DMS79 treated with DMSO at 0.1 percent for 48 hours (cell line): ENCODE measurements at places on chromosomes 2 and 18.

GRCh38 chr2:190819840-190820301 is 60.8 kb upstream of the GLS start:
- no peak for DNase-seq

GRCh38 chr2:1664698-1665097 is 79.6 kb downstream of the PXDN start:
- DNase-seq = no peak

GRCh38 chr2:182817558-182817957 is 48.9 kb downstream of the FRZB start:
- DNase-seq = no peak

DNA sequence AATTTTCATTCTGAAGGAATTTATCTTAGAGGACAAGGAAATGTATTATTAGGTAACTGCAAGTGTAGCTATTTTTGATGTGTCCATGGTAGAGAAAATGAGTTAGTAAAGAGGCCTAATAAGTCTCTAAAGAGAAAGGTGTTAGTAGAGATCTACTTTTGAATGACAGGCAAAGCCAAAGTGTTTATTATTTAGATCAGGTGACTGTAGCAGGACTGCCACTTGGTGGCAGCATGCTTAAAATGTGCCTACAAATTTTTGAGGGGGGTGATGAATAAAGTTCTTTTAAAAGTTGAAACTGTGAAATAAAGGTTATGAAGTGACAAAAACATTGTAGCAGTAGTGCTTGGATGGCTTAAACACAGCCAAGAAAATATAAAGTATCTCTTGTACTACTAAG is 421.5 kb upstream of the MEIS1 start:
- no peak for DNase-seq

GRCh38 chr2:183709829-183710228 is 585.6 kb downstream of the NUP35 start:
- DNase-seq = no peak

DNA sequence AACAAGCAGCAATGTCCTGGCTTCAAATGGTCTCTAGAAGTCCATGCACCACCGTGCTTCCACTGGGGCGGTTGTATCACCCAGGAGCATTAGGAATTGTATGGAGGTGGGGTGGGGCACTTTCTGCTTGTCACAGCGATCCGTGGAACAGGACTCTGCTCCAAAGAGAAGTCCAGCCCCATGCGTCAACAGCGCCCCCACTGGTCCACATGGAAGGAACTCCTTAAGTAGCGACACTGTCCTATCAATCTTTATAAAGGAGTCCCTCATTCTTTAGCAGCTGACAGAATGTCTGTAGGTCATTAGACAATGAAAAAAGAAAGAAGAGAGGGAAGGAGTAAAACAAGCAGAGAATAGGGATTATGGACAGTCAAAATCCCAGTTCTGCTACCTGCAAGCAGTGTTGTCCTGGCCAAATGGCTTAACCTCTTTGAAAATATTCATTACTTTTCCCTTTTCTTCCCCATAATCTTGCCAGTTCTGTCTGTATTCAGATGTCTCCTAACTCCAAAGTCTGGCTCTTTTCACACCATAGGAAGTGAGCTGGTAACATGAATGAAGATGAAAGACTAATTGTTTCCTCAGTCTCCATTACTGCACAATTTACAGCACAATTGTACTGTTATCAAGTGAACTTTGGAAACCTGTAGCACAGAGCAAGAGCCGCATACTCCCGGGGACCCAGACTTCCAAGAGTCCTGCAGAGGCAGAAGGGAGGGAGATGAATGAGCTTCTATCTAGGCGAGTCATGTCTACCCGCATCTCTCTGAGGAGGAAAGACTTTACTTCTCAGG is 9.9 kb downstream of the NFE2L2 start:
- no peak for DNase-seq

- no peak for DNase-seq
Measured at GRCh38 chr2:127638361-127639110, 7.4 kb upstream of the GPR17 start.

DNA sequence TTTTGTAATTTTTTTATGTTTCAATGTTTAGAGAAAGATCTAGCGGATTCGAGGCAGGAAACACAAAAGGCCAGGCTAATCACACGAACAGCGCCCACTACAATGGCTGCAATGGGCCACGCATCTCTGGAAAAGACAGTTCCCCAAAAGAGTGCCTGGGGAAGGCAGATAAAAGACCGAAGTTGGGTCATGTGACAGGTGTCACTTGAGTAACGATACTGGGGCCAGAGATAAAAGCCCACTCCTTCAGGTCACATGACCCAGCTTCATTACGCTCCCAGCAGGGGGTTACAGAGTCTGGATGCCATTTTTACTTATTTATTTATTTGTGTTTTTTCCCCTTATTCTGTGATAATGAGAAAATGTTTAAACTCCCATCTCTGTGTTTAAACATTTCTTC is 95.4 kb downstream of the CDK15 start:
- no peak for DNase-seq

- no peak for DNase-seq
Measured at GRCh38 chr18:5974696-5975095, 79.4 kb upstream of the TMEM200C start.

GRCh38 chr2:57842531-57842930 is 204.1 kb upstream of the VRK2 start:
- DNase-seq = no peak

GRCh38 chr2:191385416-191386160 is 140.4 kb downstream of the MYO1B start:
- DNase-seq = no peak

GRCh38 chr2:108536133-108536780 is 2.0 kb downstream of the LIMS1 start:
- DNase-seq = no peak

DNA sequence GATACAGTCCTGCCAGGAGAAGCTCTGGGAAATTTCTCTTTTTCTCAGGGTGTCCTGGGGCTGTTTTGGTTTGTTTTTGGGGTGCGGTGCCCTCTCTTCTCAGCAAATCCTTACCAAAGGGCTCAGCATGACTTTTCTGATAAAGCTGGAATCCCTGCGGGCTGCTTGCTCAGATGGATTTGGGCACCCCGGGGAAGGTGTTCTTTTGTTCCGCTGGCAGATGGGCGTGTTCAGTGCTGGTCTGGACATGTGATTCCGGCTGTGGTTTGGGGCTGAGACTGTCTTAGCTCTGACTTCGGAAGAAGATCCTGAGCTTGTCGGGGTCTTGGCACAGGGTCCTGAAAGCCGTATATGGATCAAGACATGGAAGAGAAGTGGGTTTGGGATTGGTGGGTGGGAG is 134.2 kb upstream of the SPRED2 start:
- no peak for DNase-seq

- no peak for DNase-seq
Measured at GRCh38 chr18:40380686-40381439, 1574.2 kb upstream of the PIK3C3 start.

GRCh38 chr18:12857215-12857905 is 26.7 kb downstream of the PTPN2 start:
- DNase-seq = peak; percentile 19

GRCh38 chr2:203645831-203646230 is 60.6 kb upstream of the CD28 start:
- DNase-seq = no peak

GRCh38 chr18:6203791-6204190 is 210.9 kb downstream of the L3MBTL4 start:
- peak; percentile 60 for DNase-seq

DNA sequence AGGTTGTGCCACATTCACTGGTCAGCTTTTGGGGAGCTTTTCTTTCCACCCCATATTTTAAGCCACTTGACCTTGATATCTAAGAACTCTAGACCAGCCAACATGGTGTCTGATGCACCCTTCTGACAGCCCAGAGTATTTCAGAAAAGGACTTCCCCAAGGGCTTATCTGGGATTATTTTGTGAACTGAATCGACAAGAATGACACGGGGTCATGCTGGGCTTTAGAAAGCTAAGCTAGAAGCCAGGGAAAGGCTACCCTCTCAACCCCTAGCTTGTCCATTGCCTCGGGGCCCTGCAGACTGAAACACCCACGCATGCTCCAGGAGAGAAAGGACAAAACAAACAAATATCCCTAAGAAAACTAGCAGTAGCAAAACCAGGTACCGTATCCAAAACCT is 16.0 kb downstream of the SLC4A5 start:
- DNase-seq = no peak

DNA sequence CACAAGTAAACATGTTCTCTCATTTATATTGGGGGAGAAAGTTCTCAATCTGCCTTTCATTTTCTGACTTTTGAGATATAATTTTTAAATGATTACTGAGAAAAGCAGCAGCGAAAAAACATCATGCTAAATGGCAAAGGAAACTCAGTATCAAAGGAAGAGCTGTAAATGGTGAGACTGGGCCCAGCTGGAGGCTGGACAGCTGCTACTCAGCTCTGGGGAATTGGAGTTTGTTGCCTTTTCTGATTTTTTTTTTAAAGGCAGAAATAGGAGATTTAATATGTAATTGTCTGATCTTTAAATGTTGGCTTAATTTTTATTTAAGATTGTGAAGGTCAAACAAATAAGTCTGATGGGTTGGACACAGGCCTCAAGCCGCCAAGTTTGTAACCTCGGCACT is 137.1 kb upstream of the TACR1 start:
- no peak for DNase-seq

- peak; percentile 38 for DNase-seq
Measured at GRCh38 chr2:161134547-161135518, 25.4 kb upstream of the TANK start.

DNA sequence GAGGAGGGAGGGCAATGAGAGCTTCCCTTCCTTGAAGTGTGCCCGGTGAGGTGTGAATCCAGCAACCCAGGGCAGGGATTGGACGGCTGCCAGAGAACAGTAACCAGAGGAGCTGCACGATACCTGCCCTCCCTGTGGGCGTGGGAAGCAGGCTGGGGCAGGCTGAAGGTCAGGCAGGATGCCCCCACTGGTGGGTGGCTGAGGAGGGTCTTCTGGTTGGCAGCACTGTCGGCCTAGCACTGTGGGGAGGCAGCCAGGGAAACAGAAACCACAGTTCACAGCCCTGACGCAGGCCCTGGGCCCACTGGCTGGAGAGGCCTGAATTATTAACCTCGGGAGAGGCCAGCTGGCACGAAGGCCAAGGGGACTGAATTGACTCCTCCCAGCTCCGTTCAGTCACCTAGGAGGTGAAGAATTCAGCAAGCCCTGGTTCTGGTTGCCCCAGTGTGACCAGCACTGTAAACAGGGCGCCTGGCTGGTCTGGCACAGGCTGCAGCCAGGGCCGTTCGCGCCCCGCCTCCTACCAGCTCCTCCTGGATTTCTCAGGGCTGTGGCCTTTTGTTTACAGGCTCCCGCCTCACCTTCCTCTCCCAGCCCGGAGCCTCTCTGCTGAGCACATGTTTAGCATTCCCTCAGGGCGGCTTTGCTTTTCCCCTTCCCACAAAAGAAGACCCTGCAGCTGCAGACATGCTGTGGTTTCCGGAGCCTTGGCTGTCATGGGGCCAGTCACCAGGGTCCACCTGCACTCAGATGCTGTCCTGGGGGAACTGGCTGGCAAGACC is 97.8 kb downstream of the B3GNT2 start:
- peak; percentile 91 for DNase-seq

- DNase-seq = no peak
Measured at GRCh38 chr2:170937709-170938379, 8.8 kb downstream of the GORASP2 start.

- peak; percentile 16 for DNase-seq
Measured at GRCh38 chr2:217162533-217162932, 302.7 kb upstream of the TNP1 start.

GRCh38 chr2:72998234-72998651 is 73.3 kb downstream of the SFXN5 start:
- DNase-seq = no peak

- peak; percentile 79 for DNase-seq
Measured at GRCh38 chr2:156436497-156437085, 412 bp downstream of the GPD2 start.

- no peak for DNase-seq
Measured at GRCh38 chr2:237962432-237963084, 4.3 kb upstream of the UBE2F start.

DNA sequence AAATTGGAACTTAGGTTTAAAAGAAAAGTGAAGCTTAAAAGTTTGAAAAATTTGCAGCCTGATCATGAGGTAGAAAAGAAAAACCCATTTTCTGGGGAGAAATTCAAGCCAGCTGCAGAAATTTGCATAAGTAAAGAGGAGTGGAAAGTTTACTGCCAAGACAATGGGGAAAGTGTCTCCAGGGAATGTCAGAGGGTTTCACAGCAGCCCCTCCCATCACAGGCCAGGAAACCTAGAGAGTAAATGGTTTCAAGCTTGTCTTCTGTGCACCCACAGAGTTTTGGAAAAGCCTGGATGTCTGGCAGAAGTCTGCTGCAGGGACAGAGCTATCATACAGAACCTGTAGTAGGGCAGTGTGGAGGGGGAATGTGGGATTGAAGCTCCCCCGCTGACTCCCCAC is 254.0 kb upstream of the FSIP2 start:
- no peak for DNase-seq

GRCh38 chr2:15905986-15906491 is 34.3 kb upstream of the MYCN start:
- DNase-seq = no peak

DNA sequence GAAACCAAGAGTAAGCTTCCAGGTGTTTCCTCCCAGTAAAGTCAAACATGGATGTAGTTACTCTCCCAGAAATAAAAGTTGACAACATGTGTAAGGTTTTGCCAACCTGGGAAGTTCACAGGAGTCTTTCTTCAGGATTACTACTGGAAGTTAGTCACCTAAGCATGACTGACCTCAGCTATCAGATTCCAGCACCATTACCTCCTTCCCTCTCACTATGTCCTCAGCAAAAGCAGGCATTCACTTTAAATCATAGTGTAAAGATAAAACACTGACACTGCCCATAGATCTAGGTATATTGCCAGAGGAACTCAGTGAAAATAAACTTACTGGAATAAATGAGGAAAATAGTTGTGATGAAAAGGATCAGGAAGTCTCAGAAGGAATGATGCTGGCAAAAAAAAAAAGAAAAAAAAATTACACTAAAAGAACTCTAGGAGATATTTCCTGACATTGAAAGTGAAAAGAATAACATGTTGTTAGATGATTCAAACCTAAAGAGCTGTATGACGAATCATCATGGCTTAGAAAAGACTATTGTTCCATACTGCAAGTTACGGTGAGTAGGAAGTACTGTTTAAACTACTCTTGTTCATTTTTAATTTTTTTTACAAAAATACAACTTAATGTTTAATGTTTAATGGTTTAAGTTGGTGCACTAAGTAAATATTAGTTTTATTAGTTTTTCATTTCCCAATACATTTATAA is 484.5 kb upstream of the ZNF804A start:
- DNase-seq = no peak

DNA sequence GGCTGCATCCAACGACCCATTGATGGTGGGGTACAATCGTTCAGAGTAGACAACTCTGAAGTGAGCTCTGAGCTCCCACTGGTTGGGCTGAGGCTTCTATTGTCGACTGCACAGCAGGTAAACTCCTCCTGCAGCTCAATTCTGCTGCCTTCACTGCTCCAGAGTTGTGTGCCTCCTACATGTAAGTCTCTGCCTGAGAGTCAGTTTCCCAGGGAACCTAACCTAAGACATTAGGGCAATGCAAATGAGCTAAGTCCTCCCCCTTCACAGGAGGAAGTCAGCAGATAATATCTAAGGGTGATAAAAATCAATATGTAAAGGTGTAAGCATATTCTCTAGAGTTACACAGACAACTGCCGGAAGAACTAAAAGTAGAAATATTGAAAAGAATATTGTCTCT is 22.5 kb upstream of the ACYP2 start:
- DNase-seq = no peak
